Activated CD4-positive, CD25-positive, alpha-beta regulatory T cell treated with anti-CD3 and anti-CD28 coated beads, Interleukin-2, amount 50 U/mL, for 72 hours (primary cell): ENCODE measurements at places on chromosomes 2 and 18.

DNA sequence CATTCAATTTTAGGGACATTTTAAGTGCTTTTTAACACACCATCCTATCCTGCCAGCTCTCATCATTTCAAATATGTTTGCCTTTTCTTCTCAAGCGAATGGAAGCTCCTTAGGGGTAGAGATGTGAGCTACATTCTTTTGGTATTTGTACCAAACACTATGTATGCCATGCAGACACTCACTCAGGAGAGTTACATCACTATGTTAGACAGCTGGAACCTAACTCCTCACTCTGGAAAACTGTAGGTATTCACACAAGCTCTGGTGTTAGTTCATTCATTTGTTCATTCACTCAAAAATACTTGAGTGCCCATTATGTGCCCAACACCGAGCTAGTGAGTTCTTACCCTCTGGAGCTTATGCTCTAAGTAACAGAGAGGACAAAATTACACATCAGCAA, 26.4 kb upstream of the RNU4ATAC start:
- DNase-seq = no peak

DNA sequence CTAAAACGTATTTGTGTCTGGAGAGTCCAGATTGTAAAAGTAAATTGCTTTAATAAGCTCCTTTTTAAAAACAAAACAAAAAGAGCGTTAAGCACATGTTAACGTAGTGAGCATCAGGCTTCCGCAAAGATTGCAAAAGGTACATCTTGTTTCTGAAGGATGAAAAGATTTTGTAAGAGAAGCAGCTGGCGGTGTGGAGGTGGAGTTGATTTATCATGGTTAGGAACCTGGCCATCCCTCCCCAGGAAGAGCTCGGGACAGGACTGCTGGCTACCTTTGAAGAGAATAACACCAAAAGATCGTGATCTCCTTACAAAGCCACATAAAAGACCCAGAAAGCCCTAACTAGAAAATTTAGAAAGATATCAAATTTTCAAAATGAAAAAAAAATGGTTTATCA, 132.2 kb downstream of the DNER start:
- DNase-seq = no peak

GRCh38 chr2:189210250-189211087, 30.9 kb upstream of the COL5A2 start:
- no peak for DNase-seq

- no peak for DNase-seq
These were observed 22.0 kb downstream of the RELCH start for GRCh38 chr18:62209046-62209445.

GRCh38 chr2:234306426-234307173, 190.3 kb downstream of the ARL4C start:
- no peak for DNase-seq

DNA sequence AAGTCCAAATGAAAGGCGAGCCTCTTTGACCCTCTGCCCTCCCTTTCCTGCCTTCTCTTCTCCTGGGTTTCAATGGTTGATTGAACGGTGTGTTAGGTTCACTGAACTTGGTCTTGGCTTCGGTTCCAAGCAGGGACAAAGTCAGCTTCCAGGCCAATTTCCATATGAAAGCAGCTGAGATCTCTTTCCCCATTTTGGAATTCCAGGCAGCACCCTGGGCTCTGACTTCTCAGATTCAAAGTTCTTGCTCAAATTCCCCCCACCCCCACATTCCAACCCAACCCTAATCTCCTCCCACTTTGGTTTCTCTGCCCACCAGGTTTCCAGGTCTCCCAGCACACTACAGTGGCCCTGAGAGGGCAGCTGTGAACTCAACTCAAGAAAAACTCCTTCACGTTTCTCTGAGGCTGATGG, 231.0 kb downstream of the INSIG2 start:
- no peak for DNase-seq

DNA sequence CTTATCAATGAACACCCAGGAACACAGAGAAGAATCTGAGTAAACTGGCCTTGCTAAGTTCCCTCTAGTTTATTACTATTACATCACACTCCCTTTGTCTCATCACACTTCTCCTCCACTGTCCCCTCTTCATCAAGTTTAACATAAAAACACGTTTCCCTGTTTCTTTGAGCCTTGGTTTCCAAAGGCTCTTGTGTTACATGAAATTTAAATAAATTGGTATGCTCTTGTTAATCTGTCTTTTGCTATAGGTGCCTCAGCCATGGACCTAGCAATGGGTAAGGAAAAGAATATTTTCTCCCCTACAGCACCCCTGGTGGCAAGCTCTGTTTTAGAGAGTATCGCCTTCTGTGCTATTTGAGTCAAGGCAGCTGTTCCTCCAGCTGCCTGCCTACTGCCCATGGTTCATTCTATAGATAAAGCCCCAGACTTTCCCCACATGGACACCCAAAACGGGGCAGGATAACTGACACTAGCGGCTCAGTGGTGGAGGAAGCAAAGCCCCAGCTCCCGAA, 31.8 kb downstream of the TGIF1 start:
- no peak for DNase-seq

- DNase-seq = no peak
These were observed 11.7 kb downstream of the COLEC11 start for GRCh38 chr2:3606370-3607201.

GRCh38 chr2:164655336-164655735, 34.1 kb upstream of the GRB14 start:
- no peak for DNase-seq

GRCh38 chr2:37689751-37690150, 18.3 kb upstream of the CDC42EP3 start:
- no peak for DNase-seq

- no peak for DNase-seq
These were observed 346.1 kb downstream of the RND3 start for GRCh38 chr2:150141226-150142001.

DNA sequence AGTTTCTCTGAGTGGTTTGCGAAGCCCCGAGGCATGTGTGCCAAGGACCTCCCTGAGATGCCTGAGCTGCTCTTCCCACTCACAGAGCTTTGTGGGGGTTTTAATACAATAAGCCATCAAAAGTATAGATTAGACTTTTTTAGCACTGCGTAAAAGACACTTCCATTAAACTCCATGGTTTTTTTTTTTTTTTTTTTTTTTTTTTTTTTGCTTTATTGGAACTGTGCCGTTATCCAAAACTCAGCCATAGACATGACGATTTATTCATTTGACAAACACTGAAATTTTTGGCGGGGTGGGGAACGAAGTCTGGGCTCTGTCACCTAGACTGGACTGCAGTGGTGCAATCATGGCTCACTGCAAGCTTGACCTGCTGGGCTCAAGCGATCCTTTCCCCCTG, 18.4 kb downstream of the NPPC start:
- no peak for DNase-seq

DNA sequence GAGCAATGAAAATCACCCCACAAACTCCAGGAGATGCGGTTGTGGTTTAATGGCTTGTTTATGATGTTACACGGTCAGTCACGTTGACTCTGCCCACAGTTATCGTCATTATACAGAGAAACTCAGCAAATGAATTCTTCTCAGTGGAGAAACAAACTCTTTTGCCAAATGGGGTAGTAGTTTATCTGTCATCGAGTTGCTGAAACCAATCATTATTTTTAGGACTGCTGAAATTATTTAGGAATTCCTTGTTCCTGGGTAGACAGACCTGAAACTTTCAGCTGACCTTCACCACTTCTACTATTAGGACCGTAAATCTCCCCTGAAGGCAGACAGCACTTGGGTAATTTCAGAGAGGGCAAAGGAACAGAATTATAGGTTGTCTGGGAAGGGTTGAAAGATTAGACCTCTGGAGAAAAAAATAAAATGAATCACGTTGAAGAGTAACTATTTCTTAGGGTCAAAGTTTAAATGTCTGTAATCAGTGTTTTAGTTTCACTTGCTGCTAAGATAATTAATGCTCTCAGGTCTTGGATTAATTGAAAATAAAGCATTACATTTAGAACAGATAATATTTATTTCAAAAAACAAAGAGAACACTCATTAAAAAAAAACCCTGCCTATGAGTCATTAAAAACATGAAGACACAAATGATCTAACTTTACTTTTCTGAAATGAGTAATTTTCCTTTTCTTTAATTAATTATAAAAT, 52.1 kb upstream of the LYPD6 start:
- DNase-seq = no peak

GRCh38 chr2:232573771-232574435, 23.4 kb downstream of the EIF4E2 start:
- no peak for DNase-seq

GRCh38 chr2:238868616-238869292, 20.9 kb downstream of the TWIST2 start:
- DNase-seq = no peak

GRCh38 chr2:133733901-133734255, 165.6 kb upstream of the NCKAP5 start:
- DNase-seq = no peak

- no peak for DNase-seq
These were observed 619.6 kb upstream of the TMEFF2 start for GRCh38 chr2:192814376-192814775.

GRCh38 chr2:223095207-223095606, 43.2 kb downstream of the KCNE4 start:
- DNase-seq = no peak

DNA sequence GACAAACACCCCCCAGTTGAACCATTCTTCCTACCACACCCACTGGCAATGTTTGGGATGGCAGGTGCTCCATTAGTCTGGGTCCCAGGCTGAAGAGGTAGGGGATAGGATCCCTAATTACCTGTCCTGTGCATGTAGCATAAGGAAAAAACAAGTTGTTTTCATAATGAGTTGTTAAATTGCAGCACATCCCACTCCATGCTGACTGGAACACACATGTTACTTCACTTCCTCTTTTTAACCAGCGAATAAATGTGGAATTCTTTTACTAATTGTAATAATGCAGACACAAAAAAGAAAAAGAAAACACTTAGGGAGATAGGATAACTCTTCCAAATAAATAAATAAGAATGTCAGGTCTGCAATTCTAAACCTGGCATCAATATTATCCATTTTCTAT, 11.8 kb upstream of the CBLN2 start:
- DNase-seq = no peak

DNA sequence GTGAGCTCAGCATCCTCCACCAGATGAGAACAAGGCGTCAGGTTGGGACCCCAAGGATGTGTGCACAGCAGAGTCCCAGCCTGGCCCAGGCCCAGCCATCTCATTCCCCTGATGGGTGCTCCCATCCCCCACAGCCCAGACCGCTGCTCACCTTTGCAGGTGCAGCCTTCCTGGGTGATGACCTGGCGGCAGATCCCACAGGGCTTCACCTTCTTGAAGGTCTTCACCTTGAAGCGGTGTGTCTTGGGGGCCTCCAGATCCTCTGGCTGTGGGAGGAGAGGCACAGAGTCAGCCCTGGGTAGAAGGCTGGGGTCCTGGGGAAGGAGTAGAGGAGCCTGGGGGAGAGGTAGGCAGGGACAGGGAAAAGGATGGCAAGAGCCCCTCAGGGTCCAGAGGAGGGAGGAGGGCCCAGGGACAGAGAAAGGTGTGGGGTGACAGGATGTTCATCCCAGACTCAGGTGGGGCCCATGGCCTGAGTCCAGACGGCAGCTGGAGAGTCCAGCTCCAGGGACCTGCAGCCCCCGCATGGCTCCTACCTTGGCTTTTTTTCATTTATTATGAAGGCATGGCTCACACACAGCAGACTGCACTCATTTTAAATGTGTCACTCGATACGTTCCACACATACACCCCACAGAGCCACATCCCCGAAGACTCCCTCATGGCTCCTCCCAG, 11.9 kb downstream of the TNS1 start:
- no peak for DNase-seq

GRCh38 chr18:9494778-9495331, 19.5 kb downstream of the RALBP1 start:
- no peak for DNase-seq

- no peak for DNase-seq
These were observed 117.1 kb downstream of the FSHR start for GRCh38 chr2:49037197-49037596.

GRCh38 chr2:197108758-197109157, 182.3 kb upstream of the PGAP1 start:
- no peak for DNase-seq

DNA sequence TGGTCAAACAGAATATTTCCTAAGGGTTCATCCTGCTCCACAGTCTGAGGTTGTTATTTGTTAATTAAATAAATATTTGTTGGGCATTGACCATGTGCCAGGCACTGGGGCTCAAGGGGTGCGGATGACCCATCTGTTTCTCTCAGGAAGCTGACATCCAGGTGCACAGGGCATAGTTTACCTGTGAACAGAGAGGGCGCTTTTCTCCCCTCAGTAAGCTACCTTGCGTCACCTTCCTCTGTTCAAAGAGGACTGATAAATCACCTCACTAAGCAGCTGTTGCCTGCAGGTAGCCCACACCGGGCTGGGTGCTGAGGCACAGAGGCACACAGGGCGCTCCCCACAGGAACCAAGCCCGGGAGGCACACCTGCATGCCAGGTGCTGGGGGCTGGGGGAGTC, 41.6 kb downstream of the SH3RF3 start:
- DNase-seq = no peak

- no peak for DNase-seq
These were observed 184.0 kb downstream of the SNTG2 start for GRCh38 chr2:1134629-1135028.

GRCh38 chr2:105299290-105299689, 30.2 kb downstream of the TGFBRAP1 start:
- DNase-seq = no peak

DNA sequence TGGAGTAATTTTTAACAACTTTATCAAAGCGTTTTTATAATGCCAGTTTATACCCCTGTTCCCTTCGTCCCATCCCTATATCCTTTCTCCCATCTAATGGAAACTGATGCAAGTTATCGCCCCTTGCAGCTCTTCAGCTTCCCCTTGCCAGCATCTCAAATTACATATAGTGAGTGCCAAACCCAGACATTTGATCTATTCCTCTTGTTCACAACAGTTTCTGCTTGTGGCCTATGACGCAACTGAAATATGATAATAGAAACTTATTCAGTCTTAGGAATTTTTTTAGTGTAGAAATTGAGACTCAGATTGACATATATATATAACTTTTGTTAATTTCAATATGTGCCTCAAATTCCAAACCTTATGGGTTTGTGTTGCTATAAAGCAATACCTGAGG, 562.2 kb upstream of the VWC2L start:
- DNase-seq = no peak

DNA sequence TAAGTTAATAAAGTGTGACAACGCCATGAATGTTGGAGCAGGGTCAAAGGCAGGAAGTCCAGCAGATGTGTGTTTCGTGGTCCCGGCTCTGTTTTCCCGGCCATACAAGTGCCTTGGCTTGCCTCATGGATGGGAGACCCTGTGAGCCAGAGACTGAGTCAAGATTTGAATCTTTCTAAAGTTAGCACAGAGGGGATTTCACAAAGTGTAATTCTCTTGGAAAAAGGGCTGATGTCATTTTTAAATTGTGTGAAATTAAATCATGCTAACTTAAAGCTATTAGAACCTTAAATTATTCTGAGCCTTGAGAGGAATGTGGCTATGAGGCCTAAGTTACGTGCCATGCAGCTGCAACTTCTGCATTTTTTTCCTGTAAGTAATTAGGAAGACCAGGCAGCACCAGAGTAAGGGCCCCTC, 38.3 kb upstream of the RALBP1 start:
- DNase-seq = no peak

DNA sequence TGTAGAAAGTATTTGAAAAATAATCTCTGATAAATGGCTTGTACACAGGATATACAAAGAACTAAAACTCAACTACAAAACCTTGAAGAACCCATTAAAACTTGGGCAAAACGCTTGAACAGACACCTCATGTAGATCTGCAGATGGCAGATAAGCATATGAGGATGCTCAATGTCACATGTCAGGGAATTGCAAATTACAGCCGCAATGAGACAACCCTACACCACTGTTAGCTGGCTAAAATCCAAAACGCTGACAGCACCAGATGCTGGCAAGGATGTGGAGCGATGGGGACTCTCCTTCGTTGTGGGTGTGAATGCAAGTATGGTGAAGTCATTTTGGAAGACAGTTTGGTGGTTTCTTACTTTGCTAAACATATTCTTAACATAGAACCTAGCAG, 53.7 kb downstream of the SNTG2 start:
- DNase-seq = no peak
